ENCODE measurements at places on chromosomes 1 and 21.
A peak's percentile ranks its signal among the peaks of the same experiment; 100 is the strongest.

GRCh38 chr1:196517193-196517592, 91.0 kb downstream of the KCNT2 start:
- no peak for DNase-seq

DNA sequence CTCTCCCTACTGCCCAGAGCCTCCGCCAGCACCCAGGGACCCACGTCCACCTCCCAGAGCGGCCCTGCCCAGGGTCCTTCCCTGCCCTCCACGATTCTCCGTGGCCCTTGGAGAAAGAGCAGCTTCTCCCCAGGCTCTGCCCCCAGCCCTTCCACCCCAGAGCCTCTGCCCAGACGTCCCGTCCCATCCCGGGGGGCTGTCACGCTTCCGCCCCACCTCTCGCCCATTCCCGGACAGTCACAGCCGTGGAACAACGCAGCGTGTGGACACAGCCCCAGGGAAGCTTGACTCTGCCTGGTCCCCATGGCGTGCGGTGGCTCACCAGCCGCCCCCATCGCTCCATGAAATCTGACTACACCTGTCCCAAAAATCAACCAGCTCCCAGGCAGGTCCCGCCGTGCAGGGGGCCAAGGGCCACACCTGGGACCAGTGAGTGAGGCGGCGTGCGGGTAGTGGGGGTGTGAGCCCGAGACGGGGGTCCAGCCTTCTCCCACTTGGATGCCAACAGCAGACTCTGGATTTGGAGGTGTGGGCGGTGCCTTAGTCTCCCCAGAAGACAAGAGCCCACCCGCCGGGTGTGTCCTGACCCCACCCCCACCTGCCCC, 12.5 kb upstream of the TTLL10 start:
- DNase-seq = no peak

DNA sequence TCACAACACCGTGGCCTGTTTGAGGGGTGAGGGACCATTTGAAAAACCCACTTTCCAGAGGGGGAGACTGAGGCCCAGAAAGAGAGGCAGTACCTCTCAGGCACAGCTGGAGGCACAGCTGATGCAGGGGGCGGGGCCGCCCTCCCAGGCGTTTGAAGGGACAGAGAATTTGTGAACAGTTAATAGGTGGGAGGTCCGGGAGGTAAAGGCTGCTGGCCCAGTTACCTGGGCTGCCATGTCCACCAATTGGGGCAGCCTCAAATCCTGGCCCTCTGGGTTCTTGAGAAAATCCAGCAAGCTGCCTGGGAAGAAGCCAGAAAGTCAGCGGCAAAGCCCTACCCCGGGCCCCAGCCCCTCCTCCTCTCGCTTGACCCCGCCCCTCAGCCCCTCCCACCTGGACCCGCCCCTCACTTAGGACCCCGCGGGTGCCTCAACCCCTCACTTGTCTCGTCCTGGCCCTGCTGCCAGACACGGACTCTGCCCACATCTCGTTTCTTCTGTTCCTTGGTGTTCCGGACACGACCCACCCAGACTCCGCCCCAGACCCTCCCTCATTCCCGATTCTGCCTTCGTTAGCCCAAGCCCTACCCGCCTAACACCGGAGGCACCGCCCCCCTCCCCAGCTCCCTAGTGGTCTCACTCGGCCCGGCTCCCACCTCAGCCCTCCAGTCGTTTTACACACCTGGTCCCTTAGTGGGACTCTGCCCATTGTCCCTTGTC, 10.8 kb upstream of the AHDC1 start:
- no peak for DNase-seq

DNA sequence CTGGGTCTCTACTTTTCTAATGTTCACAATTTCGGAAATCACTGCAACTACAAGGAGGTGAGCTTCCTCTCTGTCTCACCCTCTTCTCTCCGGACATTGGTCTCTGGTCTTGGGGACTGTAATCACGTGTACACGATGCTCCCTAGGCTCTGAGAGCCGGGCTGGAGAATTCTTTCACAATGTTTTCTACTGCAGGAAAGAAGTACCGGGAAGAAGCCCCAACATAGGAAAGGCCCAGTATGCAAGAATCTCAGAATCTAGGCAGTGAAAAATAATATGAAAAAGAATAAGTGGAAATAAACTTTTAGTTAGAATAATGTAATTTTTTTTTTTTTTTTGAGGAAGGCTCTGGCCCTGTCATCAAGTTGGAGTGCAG, 13.5 kb upstream of the HJV start:
- DNase-seq = peak; percentile 29

GRCh38 chr1:220331318-220331717, 59.1 kb upstream of the RAB3GAP2 start:
- no peak for DNase-seq

DNA sequence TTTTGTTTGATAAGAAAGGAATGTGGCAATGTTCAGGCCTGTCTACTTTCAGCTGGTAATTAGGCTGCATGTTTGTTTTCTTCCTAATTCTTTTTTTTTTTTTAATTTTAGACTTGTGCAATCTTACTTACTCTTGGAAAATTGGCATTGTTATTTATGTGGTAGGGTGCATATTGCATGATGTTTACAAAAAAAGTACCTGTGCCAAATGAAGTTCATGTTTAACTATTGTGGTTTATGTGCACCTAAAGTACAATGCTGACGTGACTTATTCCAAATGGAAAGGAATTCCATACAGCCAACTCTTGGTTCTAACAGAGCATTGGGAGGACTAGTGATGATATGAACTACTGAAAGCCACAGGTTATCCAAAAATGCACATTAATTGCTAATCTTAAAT, 51.0 kb downstream of the KCNK2 start:
- DNase-seq = no peak

DNA sequence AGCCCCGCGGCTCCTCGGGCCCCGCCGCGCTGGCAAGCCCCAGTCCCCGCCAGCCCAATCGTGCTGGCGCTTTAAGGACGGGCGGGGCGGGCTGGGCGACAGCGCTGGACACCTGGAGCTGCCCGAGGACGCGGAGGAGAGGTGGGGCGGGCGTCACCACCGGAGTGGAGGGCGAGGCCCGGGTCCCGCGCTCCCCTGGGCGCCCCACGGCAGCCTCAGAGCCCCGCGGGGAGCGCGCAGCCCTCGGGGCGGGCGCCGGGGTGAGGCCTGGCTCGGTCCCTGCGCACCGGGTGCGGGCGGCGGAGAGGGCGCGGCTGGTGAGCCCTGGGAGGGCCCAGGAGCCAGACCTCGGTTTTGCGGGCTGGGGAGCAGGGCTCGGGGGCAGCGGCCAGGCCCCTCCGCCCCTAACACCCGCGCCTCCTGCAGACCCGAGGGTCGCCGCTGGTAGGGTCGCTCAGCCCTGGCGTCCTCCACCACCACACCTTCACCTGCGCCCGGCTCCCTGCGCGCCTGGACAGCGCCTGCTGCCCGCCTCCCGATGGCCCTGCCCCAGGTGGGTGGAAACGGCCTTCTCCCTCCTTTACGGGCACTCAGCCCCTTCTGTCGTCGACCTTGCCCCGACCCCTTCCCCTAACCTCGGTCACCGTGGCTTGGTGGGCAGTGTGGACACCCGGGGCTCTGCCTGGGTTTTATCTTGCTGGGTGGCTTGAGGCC, at the start of gene TMEM61:
TSS of gene TMEM61 (plus strand) at position 101 of the 714 bp plus-strand sequence. CDS start at position 539, 438 bp downstream.
- no peak for DNase-seq

- peak; percentile 58 for DNase-seq
Measured at GRCh38 chr1:42456754-42457089, 379 bp downstream of the PPCS start.

GRCh38 chr1:82177192-82177591, 376.5 kb downstream of the ADGRL2 start:
- no peak for DNase-seq

- DNase-seq = no peak
Measured at GRCh38 chr1:54572542-54572850, 24.5 kb downstream of the ACOT11 start.

- DNase-seq = no peak
Measured at GRCh38 chr1:6635910-6636760, 11.5 kb downstream of the THAP3 start.

DNA sequence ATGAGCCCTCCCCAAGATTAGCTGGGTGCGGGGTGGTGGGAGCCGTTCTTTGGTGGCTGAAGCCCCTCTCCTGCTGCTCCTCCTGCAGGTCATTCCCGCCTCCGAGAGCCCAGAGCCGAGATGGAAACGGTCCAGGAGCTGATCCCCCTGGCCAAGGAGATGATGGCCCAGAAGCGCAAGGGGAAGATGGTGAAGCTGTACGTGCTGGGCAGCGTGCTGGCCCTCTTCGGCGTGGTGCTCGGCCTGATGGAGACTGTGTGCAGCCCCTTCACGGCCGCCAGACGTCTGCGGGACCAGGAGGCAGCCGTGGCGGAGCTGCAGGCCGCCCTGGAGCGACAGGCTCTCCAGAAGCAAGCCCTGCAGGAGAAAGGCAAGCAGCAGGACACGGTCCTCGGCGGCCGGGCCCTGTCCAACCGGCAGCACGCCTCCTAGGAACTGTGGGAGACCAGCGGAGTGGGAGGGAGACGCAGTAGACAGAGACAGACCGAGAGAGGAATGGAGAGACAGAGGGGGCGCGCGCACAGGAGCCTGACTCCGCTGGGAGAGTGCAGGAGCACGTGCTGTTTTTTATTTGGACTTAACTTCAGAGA, 448 bp downstream of the G0S2 start:
- peak; percentile 19 for DNase-seq

DNA sequence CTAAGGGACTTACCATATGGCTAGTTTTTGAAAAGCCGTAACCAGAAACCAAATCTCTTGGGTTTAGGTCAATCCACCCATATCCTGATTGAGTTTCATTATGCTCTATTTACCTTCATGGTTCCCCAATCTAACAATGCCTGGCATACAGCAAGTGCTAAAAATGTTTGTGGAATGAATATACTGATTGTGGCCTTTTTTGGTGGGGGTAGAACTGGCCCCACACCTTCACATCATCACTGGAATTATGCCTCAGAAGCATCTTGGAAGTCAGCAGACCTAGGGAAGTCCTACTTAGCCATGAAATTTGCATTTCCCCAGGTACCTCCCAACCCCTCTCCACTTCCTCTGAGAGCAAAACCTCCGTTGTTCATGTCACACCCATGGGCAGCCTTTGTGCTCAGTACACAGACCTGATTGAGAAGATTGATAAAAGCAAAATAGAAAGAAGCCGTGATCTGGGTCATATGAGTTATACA, 17.8 kb upstream of the SLAMF1 start:
- DNase-seq = no peak

DNA sequence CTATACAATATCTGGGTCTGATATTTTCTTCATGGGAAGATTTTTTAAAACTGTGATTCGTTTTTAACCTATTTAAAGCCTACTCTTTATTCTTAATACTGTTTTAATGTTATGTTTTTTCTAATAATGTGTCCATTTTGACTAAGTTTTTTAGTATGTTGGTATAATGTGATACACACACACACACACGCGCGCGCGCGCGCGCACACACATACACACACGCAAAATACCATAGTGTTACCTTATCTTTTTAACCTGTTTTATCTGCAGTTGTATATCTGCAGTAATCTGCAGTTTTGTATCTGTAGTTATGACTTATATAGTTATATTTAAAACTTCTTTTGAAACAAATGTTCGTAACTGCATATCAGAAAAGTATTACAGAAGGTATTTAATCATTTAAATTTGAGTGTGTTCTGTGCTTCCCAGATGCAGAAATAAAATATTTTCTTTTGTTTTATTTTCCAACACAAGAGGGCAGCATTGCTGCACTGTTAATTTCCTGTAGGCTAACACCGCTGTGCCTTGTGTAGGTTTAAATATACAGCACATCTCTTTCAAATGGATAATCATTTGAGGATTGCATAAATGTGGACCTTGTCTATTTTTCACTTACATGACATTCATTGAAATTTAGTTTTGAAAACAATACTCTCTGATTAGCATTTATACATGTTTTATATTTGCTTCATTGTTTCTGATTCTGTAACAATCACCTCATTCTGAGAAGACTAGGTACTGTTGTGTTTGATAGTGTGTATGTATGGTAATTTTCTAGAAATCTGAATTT, 166.1 kb downstream of the PDE4B start:
- DNase-seq = peak; percentile 84

GRCh38 chr21:27761623-27762022, 794.7 kb upstream of the ADAMTS5 start:
- no peak for DNase-seq

GRCh38 chr1:59653968-59654367, 160.8 kb upstream of the HOOK1 start:
- no peak for DNase-seq

- no peak for DNase-seq
Measured at GRCh38 chr1:7265771-7266371, 480.6 kb downstream of the CAMTA1 start.

- DNase-seq = peak; percentile 87
Measured at GRCh38 chr1:108828074-108828961, 28.6 kb downstream of the AKNAD1 start.

GRCh38 chr1:231931146-231931545, 304.6 kb downstream of the DISC1 start:
- no peak for DNase-seq

DNA sequence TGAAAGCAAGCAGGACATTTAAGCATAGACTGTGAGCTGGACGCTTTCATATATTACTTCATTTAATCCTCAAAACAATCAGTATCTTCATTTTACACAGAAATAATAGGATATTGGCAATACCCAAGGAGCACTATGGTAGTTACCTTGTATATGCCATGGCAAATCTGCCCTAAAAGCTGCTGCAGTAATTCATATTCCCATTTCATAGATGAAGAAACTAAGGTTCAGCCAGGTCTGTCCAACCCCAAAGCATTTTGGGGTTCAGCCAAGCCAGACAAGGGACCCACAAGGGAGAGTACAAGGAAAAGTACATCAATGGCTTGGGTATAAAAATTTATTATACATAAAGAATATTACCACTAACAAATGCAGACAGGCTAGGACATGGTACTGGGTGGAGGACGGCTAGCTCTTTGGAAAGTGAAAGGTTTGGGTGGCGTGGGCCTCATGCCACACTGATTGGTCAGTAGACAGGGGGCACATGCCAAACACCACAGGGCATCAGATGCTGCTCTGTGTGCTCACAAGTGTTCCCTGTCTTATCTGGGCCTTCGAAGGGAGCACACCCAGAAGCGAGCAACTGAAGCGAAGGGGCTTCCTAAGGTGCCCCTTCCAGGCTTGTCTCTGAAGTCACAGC, 23.9 kb upstream of the PTAFR start:
- DNase-seq = no peak

- DNase-seq = no peak
Measured at GRCh38 chr1:40634901-40635655, 30.4 kb downstream of the RIMS3 start.
